Right hindlimb (tissue), 1 donor: ENCODE measurements at places on chromosomes 7 and 10.
A peak's percentile ranks its signal among the peaks of the same experiment; 100 is the strongest.

GRCh38 chr7:138257459-138258196 is 181.4 kb downstream of the AKR1D1 start:
- DNase-seq, result no peak

DNA sequence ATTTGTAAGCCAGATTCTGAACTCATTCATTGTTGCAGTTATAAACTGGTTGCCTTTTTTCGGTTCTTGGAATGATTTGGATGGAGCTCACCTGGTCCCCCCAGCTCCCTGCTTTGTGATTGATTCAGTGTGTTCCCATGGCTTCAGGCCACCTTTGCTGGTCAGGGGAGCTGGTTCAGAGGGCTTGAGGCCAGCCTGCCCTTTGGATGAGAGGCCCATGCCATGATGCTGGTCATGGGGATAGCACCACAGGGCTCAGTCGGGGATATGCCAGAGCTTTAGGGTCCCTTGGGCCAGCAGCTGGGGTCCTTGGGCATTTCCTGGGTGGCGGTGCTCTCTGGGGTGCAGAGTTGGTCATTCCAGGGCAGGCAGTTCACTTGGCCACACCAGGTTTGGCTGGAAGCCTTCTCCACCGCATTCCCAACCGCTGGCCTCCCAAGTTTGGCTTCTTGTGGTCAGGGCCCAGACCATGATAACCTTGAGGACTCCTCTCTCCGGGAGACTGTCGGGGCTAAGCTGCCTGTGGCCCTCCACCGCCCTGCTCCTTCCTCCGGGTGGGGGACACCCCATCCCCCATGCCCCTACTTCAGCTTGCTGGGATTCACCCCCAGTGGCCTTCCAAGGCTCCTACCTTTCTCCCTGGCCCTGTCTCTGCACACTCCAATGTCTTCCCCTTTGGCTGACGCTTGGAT is 65.1 kb downstream of the MGMT start:
- DNase-seq, result peak; percentile 36

DNA sequence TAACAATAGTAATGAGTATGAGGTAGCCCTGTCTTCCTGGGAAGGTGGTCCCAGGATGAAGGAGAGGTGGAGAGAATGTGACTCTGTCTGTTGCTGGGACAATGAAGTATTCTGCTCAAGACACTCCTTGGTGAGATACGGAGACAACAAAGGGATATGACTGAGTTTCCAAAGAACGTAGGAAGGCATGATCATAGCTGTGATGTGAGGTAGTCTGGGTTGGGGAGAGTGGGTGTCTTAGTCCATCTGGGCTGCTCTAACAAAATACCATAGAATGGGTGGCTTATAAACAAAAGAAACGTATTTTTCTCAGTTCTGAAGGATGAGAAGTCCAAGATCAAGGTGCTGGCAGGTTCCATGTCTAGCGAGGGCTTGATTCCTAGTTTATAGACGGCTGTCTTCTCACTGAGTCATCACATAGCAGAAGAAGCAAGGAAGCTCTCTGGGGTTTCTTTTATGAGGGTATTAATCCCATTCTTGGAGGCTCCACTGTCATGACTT is 84.9 kb upstream of the RHOBTB1 start:
- no peak for DNase-seq

- no peak for DNase-seq
Measured at GRCh38 chr7:153433223-153433622, 619.0 kb upstream of the DPP6 start.

DNA sequence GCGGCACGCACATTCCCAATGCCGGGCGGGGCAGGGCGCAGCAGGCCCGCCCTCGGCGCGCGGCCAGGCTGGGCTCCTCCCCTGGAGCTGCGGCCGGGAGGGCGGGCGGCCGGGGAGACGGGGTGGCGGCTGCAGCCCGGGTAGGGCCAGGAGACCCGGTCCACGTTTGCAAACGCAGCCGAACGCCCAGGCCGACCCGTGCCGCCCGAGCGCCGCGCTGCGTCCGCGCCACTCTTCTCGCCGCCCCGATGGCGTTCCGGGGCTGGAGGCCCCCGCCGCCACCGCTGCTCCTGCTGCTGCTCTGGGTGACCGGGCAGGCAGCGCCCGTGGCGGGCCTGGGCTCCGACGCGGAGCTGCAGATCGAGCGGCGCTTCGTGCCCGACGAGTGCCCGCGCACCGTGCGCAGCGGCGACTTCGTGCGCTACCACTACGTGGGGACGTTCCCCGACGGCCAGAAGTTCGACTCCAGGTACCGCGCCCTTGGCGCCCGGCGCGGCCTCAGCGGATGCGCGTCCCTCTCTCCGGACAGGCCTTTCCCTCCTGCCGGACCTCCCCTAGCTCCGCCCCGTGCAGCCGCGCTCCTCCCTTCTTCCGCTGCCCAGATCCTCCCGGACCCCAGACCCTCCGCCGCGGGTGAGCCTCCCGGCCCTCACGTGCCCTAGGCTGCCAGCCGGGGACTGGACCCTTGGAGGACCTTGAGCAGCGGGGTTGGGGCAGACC is at the start of gene FKBP9:
Gene FKBP9, plus strand, starts transcription at position 115 of the 720 bp plus-strand sequence. Its CDS starts 134 bp downstream, at position 249.
- DNase-seq, result peak; percentile 94

- no peak for DNase-seq
Measured at GRCh38 chr7:98116656-98117461, 10.2 kb downstream of the LMTK2 start.

DNA sequence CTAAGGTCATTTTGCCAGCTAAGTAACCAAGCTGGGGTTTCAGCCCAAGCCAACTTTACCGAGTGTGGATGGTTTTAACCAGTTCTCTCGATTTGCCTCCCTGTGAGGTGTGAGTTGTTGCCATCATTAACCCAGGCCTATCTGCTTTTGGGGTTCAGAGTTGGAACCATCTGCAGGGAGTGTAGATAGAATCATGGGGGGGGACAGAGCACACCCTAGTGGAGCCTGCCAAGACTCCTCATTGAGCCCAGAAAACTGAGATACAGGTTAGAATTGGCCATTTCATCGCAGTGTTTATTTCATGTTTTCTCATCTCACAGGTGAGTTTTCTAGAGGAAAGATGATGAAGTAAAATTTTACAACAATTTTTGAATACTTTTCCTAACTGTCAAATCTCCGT is 133.6 kb downstream of the SDK1 start:
- no peak for DNase-seq

- peak; percentile 62 for DNase-seq
Measured at GRCh38 chr7:151198945-151199848, 11.1 kb downstream of the H2BK1 start.

DNA sequence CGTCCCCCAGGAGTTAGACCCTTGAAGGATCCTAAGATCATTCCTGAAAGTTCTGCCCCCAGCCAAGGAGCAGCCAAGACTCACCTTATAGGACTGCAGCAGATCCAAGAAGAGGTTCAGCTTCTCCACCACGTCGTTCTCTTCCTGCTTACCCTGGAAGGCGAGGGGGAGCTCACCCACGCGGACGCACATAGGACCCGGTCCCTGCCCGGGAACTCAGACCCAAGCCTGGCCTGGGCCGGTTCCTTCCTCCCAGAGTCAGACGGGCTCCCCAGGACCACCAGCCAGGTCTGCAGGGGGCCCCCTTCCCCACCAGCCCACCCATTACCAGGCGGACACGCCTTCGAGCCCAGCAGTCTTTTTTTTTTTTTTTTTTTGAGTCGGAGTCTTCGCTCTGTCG is 15.6 kb downstream of the NUDT1 start:
- no peak for DNase-seq

GRCh38 chr10:89241486-89242344 is 9.9 kb downstream of the LIPA start:
- no peak for DNase-seq

DNA sequence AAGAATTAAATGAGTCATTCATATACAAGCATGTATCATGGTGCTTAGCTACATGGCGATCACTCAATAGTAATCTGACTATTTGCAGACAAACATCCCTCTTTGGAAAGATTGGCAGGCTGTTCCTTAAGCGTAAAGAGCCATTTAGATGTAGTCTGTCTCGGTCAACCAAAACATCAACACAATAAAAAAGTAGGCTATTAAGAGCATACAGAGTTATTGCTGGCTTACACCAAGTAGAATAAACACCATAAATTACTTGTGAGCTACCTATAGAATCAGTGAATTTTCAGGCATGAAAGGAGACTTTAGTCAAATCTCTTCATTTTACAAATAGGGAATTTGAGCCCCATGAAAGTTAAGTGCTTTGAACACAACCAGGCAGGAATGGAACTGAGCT is 171.7 kb upstream of the FAM171A1 start:
- no peak for DNase-seq

DNA sequence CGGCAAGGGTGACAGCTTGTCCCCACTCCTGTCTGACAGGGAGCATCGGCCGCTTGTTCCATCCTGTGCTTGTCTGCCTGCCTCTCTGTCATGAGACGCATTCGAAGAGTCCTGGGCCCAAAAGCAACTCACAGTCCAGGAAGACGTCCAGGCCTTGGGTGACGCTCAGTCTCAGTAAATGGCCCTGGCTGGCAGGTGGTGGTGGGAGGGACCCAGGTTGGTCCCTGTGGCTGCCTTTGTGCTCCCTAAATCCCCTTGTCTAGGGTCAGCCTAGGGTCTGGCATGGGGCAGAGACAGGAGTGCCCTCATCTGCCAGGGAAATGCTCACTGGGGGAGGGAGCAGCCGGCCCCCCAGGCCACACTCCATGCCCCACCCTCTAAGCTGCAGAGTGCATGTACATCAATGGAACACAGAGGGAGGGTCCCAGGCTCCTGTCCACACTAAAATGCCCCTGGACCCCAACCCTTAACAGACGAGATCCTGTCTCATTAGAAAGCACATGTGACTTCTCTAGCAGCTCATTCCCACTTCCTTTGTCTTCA is 295.2 kb upstream of the ZNF32 start:
- DNase-seq, result no peak

DNA sequence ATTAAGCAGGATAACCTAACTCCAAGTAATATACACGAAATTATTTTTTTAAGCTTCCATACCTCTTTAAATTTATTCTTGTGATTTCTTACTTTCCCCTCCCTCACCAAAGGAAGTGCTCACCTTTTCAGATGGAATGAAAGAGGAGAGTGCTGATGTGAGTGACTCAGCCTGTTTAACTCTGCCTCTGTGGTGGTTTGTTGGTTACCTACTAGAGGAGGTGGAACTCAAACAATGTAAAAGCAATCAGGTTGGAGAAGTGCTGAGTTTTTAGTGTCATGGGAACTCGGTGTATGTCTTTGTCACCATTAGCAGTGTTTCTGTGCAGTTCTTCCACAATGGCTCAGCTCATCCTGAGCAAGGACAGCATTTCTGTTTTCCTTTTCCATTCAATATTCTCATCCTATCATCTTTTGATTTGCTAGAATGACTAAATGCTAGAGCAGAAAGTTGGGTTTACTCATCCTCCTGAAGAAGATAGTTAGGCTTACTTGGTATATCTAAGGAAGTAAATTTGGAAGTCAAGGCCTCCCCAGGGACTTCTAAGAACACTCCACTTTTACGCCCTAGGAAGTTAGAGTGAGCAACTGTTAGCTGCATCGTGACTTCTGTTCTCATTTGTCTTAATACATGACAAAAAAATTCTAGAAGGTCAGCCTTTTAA is 6.0 kb downstream of the ADD3 start:
- no peak for DNase-seq

DNA sequence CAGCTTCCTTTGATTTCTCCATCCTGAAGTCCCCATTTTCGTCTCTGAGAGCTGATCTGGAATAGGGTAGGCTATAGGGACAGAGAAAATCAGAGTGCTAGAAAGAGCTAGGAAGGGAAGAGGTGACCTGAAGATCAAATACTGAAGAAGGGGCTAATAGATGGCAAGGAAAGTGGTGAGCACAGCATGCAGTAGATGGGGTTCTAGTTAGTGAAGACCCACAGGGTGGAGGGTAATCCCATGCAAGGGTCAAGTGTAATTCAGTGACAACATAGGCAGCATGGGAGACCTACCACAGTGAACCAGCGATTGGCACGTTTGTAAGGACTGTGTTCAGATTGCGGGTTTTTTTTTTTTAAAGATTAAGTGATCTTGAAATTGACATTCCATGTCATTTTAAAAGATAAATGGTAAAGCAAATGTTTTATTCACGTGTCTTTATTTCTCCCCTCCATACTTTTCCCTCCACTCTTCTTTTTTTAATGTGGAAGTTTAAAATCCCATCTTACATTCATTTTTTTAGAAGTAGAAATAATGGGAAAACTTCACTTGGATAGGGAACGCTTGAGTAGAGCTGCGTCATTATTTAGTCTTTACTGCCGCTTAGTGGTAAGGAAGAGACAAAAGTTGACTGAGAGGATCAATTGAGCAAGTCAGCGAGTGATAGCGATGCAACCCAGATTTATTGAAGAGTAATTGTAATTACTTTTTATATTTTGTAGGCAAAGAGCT is 21.0 kb upstream of the ABI1 start:
- DNase-seq, result no peak

DNA sequence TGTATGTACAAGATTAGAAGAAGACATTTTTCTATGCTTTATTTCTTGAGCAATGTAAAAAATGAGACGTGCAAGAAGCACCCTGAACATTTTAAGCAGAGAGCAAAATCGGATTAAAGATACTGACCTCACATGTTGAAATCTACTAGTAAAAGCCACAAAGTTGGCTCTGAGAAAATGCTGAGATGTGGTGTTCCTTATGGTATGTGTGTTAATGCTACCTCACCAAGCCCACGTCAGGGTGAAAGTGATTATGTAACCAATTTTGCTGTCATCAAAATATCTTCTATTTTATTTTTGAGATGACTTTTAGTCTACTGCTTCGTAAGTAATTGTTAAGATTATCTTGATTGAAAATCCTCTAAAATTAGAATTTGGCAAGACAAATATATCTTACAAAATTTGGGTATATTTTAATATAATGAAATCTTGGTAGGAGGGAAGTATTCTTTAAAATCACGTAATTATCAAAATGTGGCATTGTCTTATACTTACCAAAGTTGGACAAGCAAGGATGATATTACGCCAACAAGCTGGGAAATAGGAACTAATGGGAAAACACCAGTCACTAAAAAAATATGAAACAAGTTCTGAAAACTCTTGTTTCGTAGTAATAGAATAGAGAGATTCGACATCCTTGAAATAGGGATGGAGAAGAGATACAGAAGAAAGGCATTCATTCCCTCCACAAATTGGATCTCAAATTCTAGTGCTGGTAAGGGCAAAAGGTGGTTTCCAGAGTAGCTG is 5.8 kb downstream of the ADO start:
- no peak for DNase-seq

- no peak for DNase-seq
Measured at GRCh38 chr7:116200963-116201362, 9.4 kb upstream of the TES start.
